ENCODE measurements at places on chromosomes 16 and 17. TPM values are rescaled to one million over a fixed set of nuclear protein-coding genes. Genes with fewer than 3 reads are reported as not detected.

The C1QTNF8 gene
- polyA plus RNA-seq: not detected

The HP gene
- polyA plus RNA-seq: not detected

The TMEM235 gene
- polyA plus RNA-seq: not detected

DNA sequence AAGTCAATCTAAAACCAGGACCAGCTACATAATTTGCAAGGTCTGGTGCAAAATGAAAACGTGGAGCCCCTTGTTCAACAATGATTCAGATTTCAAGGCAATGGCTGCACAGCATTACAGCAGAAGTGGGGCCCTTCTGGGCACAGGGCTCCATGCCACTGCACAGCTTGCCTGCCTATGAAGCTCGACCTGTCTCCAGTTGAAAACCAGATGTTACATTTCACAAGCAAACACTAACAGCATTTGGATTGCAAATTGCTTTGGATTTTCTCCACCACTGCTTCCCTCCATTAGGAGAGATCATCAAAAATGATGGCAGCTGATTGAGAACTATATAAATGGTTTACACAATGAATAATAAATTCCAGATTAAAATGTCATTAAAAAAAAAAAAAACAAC lies 551.4 kb upstream of the ZFHX3 start:
- H3K4me3 ChIP-seq: no peak overlapping the region
- no peaks in the 10 kb centered on the region for H3K27me3 ChIP-seq
- no peaks in the 10 kb centered on the region for H3K4me1 ChIP-seq
- H3K36me3 ChIP-seq: no peaks in the 10 kb centered on the region

The UMOD gene
- not detected for polyA plus RNA-seq

DNA sequence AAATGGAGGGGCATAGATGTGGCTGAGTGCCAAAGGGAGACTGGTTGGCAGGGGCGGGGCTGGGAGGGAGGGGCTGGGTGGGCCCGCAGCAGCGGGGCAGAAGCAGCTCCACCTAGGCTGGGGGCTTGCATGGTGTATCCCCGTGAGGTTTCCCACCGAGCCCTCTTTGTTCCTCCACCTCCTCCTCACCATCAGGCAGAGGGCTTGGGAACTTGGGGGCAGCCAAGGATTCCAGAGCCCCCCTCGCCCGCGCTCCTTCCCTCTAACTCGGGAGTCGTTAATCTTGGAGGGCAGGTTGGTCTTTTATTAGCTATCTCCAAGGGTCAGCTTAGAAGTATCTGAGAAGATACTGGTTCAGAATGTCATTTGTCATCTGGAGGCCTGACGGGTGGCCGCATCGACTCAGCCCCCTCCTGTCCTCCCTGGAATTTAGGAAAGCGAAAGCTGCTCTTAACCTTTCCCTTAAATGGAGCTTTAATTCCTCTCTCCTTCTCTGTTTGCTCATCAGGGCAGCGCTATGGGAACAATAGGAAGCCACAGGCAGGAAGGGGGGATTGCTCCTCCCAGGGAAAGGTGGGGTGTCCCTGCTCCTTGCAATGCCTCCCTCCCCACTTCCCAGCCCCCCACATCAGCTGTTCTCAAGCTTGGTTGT lies 274.3 kb upstream of the XYLT1 start:
- DNase-seq: no peak
- no peaks in the 10 kb centered on the region for H3K4me1 ChIP-seq
- peaks cover 3% of the 10 kb centered on the region for H3K27me3 ChIP-seq
- H3K27ac ChIP-seq: no peak overlapping the region
- H3K36me3 ChIP-seq: no peaks in the 10 kb centered on the region
- no peak overlapping the region for H3K4me3 ChIP-seq

The C17orf107 gene
- 0.31 TPM for polyA plus RNA-seq

DNA sequence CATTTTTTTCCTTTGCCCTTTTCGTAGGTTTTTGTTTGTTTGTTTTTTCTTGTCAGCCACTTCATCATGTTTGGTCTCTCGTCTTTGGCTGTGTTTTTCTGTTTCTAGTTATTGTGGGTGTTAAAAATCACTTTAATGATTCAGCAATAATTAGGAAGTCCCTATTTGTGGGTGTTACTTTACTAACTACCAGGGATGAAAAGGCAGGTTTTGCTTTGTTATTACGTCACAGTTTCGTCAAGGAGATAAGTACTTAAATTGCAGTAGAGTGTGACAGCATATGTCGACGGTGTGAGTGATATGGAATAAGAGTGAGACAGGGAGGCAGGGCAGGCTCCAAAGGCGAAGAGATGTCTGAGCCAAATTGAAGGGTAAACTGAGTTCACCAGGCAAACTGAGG lies 479.6 kb downstream of the WWOX start:
- H3K36me3 ChIP-seq: no peaks in the 10 kb centered on the region
- H3K27ac ChIP-seq: no peak overlapping the region
- peaks cover 12% of the 10 kb centered on the region for H3K4me1 ChIP-seq
- H3K4me3 ChIP-seq: no peak overlapping the region
- no peak for DNase-seq

- no peaks in the 10 kb centered on the region for H3K27me3 ChIP-seq
- DNase-seq: no peak
These were observed 3.0 kb upstream of the MTMR4 start for GRCh38 chr17:58517378-58517927.

The SPNS2 gene
- 0.04 TPM for polyA plus RNA-seq
